Mucosa of descending colon (tissue), 3 donors: ENCODE measurements at places on chromosomes 1 and 21. TPM values are rescaled to one million over a fixed set of nuclear protein-coding genes. Genes with fewer than 3 reads are reported as not detected.

DNA sequence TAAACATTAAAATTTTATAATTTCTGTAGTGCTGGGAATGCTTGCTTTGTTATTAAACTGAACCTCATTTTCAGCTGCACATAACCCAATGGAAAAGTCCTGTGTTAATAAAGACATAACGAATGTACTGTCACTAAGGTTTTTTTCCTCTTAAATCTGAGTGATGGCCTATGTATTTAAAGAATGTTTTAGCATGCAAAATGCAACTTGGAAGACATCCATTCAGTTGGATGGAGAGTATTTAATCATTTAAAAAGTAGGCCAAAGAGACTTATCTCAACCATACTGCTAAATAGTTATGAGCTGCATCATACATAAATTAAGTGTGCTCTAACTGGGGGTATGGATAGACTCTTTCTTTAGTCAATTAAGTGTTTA is 48.5 kb downstream of the RWDD3 start:
- no peak for DNase-seq

DNA sequence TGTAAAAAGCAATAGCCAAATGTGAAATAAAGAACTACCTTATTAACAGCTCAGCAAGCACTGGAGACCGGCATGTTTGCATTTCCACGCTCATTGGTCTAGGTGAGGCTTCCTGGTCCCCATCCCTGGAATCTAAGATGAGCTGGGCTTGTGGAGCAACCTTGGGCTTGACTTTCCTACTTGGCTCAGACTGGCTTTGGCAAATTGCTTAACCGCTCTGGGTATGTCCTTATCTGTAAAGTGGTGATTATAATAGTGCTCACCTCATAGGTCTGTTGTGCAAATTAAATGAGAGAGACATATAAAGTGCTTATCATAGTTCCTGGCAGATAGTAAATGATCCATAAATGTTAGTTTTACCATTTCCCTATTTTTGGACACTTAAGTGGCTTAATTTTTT is 49.4 kb upstream of the CACNA1E start:
- no peak for DNase-seq

DNA sequence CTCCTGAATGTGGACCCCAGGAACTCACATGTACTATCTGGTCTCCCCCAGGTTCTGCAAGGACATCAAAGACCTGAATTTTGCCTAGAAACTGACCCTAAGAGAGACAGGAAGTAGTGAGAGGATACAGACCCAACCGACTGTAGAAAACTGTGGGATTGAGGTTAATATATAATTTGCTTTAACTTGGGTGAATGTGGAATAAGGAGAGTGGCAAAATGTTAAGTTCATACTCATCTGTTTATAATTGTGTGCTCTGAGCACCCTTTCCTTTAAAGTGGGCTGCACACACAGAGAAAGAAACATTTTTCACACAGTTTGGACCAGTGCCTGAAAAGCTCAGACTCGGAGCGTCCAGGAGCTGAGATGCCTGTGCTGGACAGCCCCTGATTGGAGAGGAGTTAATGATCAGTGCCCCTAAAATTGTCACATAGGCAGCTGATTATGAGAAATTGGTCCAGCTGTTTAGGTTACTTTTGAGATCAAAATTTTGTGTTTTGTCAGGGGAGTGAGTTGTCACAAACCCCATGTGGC is 37.2 kb downstream of the ROR1 start:
- DNase-seq: no peak

- no peak for DNase-seq
Measured at GRCh38 chr1:65994223-65994622, 201.5 kb downstream of the PDE4B start.

WNT9A gene
- 2.4 TPM for total RNA-seq

- no peak for DNase-seq
Measured at GRCh38 chr1:36397083-36397377, 678 bp downstream of the LSM10 start.

DNA sequence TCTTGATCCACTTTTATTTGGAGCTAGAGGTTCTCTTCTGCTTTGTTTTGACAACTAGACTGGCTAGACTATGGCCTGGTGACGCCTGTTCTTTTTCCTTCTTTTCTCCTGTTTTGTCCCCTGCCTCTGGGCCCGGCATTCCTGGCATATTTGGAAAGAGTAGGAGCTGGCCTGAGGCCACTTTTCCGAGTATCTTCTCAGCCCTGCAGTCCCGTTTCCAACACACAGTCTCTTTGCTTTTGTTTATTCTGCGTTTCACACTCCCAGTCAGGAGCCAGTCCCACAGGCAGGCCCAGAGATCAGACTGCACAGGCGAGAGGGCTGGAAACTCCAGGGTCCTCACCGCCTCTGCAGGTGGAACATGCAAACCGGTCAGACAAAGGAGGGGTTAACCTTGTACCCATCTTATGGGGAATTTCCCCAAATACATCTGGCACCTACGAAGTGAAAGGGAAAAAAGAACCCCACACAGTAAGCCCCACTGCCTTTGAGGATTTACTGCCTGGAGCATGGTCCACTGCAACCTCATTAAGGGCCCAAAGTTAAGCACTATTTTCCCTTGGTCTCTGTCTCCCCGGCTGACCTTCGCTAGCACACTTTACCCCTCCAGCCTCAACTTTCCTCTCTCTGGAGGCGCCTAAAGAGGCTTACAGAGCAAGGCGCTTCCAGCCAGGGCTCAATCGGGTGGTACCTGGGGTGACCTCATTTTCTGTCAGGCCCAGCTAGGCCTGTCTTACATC is 141.1 kb downstream of the TOMM20 start:
- peak; percentile 57 for DNase-seq

- DNase-seq: no peak
Measured at GRCh38 chr1:181390410-181391077, 92.8 kb upstream of the CACNA1E start.

TRIM17 gene
- not detected for total RNA-seq

DNA sequence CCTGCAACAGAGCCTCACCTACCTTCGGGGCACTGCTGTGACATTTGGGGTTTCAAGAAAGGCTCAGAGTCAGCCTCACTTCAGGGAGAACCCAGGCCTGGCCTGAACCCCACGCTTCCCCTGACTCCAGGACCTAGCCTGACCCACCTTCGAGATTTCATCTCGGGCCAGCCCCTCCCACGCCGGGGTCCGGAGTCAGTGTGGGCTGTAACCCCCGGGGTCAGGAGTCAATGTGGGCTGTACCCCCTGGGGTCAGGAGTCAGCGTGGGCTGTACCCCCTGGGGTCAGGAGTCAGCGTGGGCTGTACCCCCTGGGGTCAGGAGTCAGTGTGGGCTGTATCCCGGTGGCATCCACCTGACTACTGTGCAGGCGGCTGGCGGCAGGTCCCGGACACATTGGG is 183.0 kb upstream of the RAB4A start:
- no peak for DNase-seq

GRCh38 chr21:42026082-42026435 is 15.9 kb upstream of the ZBTB21 start:
- no peak for DNase-seq

DNA sequence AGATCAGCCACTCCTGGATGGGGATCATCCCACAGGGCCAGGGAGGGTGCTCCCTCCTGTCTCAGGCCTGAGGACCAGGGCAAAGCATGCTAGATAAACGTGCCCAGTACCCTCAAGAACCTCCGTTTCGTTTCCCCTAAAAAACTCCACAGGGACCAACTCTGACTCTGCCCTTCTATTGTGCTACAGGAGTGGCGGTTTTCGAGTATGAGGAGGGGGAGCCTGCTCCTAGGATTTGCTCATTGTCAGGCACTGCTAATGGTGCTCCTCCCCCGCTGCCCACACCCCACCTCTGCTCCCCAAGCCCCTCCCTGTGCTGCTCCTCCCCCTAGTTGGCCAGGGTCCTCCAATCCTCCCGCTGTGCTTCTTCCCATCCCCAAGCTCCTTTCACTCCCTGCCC is 32.0 kb downstream of the PGBD5 start:
- DNase-seq: no peak

DNA sequence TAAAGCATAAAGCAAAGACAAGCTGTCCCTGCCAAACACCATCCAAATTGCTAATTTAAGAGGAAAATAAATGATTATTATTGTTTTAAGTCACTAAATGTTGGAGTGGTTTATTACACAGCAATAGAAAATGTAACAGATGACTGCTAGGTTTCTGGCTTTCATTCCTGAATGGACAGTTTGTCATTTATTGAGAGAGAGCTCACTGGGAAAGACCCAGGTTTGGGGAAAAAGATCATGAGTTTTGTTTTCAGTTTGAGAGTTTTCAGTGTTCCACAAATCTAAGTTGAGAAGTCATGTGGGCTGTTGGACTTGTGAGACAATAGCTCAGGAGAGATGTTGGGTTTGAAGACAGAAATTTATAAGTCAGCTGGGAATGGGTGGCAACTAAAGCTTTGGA is 5.4 kb downstream of the GPA33 start:
- no peak for DNase-seq

DNA sequence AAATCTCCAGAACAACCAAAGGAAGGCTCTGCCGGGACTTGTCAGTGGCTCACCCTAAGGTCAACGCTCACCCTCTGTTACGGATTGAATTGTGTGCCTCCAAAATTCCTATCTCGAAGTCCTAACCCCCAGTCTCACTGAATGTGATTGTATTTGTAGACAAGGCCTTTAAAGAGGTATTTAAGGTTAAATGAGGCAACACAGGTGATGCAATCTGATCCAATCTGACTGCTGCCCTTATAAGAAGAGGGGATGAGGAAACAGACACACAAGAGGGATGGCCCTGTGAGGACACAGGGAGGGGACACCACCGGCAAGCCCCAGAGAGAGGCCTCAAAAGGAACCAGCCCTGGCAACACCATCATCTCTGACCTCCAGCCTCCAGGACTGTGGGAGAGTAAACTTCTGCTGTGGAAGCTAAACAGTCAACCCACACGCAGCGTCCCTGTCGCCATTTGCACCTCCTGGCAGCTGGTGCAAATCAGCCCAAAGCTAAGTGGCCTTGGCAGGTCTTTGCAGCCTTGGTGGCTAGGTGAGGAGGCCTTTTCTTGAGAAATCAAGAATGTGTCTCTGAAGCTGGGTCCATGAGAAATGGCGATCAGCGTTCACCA is 24.2 kb downstream of the UBASH3A start:
- DNase-seq: no peak

DNA sequence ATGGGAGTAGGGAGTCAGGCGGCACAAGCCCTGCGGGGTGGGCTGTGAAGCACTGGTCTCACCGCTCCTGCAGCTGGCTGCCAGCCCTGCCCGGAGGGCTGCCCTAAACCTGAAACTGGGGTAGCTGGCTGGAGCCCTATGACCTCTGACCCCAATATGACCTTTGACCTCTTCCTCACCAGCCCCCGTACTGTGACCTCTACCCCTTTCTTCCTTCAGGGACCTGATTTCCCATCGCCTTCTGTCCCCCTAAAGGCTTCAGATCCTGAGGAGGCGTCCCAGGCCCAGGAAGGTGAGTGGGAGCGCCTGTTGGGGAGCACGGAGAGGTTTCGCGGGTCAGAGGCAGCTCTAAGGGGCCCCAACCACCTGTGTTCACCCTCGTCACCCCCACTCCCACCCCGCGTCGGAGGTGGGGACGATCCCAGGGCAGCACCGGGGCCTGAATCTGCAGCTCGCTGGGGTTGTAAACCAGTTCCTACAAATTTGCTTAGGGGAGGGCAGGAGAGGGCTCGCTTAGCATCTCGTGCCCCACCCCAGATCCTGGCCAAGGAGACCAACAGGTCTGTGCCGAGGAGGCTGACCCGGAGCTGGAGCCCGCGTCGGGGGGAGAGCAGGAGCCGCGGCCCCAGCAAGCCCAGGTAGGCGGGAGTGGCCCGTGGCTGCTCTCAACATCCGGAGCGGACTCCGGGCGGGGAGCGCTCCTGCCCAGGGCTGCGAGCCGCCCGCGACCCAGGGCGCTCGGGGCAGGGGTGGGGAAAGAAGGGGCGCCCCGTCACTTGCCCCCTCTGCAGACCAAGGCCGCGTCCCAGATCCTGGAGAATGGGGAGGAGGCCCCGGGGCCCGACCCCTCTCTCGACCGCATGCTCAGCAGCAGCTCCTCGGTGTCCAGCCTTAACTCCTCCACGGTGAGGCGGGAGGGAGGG is 7.3 kb downstream of the SYTL1 start:
- DNase-seq: peak; percentile 81

DNA sequence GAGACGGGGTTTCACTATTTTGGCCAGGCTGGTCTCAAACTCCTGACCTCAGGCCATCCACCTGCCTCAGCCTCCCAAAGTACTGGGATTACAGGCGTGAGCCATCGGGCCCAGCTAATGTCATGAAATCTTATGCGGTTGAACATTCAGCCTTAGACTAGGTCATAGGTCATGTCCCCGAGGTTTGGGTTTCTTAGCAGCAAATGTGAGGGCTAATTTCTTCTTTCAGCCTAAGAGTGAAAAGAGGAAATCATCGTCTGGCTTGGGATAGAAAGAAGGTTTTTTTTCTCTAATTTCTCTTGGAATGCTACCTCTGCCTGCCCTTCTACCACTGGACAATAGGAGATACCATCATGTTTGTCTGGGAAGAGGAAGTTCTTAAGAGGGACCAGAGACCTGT is 18.0 kb upstream of the PIK3CD start:
- DNase-seq: no peak

HAO2 gene
- total RNA-seq: not detected

GRCh38 chr1:222610728-222611127 is 7.2 kb upstream of the MIA3 start:
- no peak for DNase-seq

ARMH1 gene
- 2.3 TPM for total RNA-seq

- no peak for DNase-seq
Measured at GRCh38 chr1:12454406-12455391, 163.3 kb downstream of the DHRS3 start.

DNA sequence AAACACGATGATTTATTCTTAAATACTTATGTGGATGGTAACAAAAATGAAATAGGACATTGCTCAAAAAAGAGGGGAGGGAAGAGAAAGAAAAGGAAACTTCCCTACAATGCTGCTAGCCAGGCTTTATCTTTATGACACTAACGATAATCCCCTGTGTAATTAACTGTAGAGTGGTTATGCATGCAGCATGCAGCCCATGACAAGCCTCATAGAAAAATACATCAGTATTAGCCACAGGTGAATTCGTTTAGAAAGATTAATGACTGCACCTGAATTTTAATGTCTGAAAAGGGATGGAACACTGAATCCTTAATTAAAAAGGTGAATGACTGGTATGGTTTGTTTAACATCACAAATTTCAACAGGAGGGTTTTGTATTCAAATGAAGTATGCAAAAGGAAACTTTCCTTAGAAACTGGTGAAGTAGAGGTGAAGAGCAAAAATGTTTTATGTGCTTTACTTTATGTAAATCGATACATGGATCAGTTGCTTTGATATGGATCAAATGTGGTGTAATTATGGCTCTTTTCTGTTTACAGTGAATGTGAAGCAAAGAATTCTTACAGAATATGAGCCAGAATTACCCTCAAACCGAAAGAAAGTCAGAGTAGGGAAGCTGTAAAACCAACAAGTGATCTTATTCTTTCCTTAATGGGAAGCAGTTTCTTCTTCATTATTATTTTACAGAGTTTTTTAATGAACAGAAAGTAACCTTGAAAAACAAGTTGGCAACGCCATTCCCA is 569.6 kb upstream of the ADGRL2 start:
- no peak for DNase-seq

- DNase-seq: peak; percentile 54
Measured at GRCh38 chr21:42467140-42467983, 28.7 kb downstream of the RSPH1 start.
